CD4-positive, CD25-positive, alpha-beta regulatory T cell (primary cell): ENCODE measurements at places on chromosomes 11 and 22. TPM values are rescaled to one million over a fixed set of nuclear protein-coding genes. Genes with fewer than 3 reads are reported as not detected.

DNA sequence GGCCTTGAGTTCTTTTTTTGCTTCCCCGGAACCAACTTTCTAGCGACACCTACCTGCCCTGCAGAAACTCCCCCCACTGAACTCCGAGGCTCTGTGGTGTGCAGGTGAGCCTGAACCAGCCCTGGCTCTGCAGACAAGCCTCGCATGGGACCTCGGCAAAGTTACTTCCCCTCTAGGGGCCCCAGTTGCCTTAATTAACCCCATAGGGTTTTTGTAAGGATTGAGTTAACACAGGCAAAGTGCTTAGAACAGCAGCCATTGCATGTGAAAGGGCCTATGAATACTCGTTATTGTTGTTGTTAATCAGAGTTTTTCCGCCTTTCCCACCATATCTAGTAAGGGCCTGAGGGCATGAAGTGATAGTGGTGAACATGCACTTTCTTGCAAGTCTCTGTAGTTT, 12.6 kb upstream of the SYT13 start:
- no peaks in the 10 kb centered on the region for H3K36me3 ChIP-seq
- no peaks in the 10 kb centered on the region for H3K4me1 ChIP-seq
- H3K27me3 ChIP-seq: peaks cover 4% of the 10 kb centered on the region
- no peak overlapping the region for H3K27ac ChIP-seq
- H3K4me3 ChIP-seq: no peak overlapping the region
- no peak for DNase-seq

- H3K27me3 ChIP-seq: no peaks in the 10 kb centered on the region
- DNase-seq: peak; percentile 73
- H3K4me3 ChIP-seq: peak overlapping the region; percentile 16
- H3K27ac ChIP-seq: no peak overlapping the region
These were observed 59.8 kb downstream of the TMEM135 start for GRCh38 chr11:87097582-87097981.

The GVQW3 gene
- polyA plus RNA-seq: 1.9 TPM

DNA sequence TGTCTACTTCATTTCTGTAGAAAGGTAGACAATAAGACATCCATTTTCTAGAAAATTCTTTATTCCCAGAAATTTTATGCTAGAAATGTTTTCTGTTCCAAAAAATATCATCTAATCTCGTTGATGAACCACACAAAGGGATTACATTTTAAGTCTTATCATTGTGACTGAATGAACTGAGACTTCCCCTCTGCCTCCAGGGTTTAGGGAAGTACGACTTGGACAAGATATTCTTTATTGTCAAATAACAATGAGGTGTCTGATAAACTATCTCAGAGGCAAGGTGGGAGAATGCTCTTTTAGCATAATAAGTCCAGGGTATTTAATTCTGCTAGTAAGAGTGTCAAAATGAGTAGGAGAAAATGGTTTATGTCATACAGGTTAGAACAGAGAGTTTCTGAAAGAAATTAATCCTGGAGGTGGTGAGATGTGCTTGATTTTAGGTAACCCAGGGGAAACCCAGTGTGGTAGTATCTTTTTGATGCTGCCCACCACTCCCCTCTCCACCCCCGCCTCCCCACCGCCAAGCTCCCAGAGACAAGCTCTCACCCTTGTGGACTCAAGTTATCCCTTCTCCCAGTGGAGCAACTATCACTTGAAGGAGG, 100.6 kb downstream of the CD44 start:
- no peak overlapping the region for H3K4me3 ChIP-seq
- no peaks in the 10 kb centered on the region for H3K36me3 ChIP-seq
- DNase-seq: no peak
- H3K27ac ChIP-seq: no peak overlapping the region
- no peaks in the 10 kb centered on the region for H3K27me3 ChIP-seq

- no peak within 1 kb of the TSS for H3K27ac ChIP-seq
- H3K27me3 ChIP-seq: no peaks in the 10 kb centered on the region
- peaks cover 10% of the 10 kb centered on the region for H3K4me1 ChIP-seq
- H3K36me3 ChIP-seq: peaks cover 19% of the 10 kb centered on the region
- DNase-seq: peak; percentile 52
- peak within 1 kb of the TSS; percentile 19 for H3K4me3 ChIP-seq
These were observed at the start of gene MAPK8IP1 for GRCh38 chr11:45885274-45885920. Gene MAPK8IP1 (plus strand): TSS chr11:45885651. CDS start chr11:45885821, 170 bp downstream.

DNA sequence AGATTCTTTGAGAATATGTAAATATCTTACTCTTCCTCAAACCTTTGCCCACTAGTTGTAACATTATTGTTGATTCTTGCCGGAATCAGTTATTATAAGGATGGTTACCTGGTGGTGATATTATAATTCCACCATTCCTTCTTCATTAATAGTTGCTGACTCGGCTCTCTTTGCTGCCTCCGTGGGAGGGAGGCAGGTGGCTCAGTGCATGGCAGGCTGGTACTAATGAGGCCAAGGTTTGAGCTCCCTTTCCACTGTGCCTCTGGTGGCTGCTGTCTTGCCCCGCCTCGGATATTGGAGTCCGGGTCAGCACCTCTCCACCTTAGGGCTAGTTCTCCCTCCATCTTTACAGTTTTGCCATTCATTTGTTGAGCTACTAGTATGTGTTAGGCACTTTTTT, 12.7 kb downstream of the CD6 start:
- H3K36me3 ChIP-seq: peaks cover 22% of the 10 kb centered on the region
- peaks cover 99% of the 10 kb centered on the region for H3K4me1 ChIP-seq
- no peaks in the 10 kb centered on the region for H3K27me3 ChIP-seq
- DNase-seq: no peak
- H3K4me3 ChIP-seq: peak overlapping the region; percentile 73
- peak overlapping the region; percentile 89 for H3K27ac ChIP-seq

- H3K27me3 ChIP-seq: no peaks in the 10 kb centered on the region
- no peak overlapping the region for H3K27ac ChIP-seq
- DNase-seq: no peak
- no peaks in the 10 kb centered on the region for H3K4me1 ChIP-seq
- H3K36me3 ChIP-seq: peaks cover 50% of the 10 kb centered on the region
These were observed 17.2 kb downstream of the CBX7 start for GRCh38 chr22:39135092-39135896.

- H3K4me1 ChIP-seq: no peaks in the 10 kb centered on the region
- H3K27ac ChIP-seq: no peak overlapping the region
- no peak for DNase-seq
- no peak overlapping the region for H3K4me3 ChIP-seq
- H3K36me3 ChIP-seq: no peaks in the 10 kb centered on the region
- H3K27me3 ChIP-seq: no peaks in the 10 kb centered on the region
These were observed 176.5 kb upstream of the POU2AF2 start for GRCh38 chr11:111069066-111069465.

- H3K4me1 ChIP-seq: no peaks in the 10 kb centered on the region
- peaks cover 17% of the 10 kb centered on the region for H3K27me3 ChIP-seq
- no peak for DNase-seq
- H3K4me3 ChIP-seq: no peak overlapping the region
These were observed 16.6 kb upstream of the SCGB1D4 start for GRCh38 chr11:62315431-62315830.

GRCh38 chr11:2577031-2577990, 122.5 kb downstream of the KCNQ1OT1 start:
- no peak for DNase-seq
- no peak overlapping the region for H3K27ac ChIP-seq
- no peak overlapping the region for H3K4me3 ChIP-seq
- H3K27me3 ChIP-seq: no peaks in the 10 kb centered on the region
- no peaks in the 10 kb centered on the region for H3K4me1 ChIP-seq

DNA sequence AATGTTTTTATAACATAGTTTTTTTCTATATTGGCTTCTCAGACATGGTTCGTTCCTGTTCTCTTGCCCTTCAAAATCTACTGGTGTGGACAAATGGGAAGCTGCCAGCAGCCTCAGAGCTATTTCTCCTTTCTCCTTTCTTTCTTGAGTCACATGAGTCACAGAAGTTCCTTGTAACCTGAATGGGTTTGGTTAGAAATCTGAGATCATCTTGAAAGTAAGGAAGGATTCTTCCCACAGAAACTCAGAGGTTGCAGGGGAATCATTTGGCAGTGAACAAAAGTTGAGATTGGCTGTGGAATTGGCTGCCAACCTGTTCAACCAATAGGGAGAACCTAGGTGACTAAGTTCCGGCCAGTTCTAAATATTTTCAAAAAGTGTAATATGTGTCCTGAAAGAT, 12.5 kb downstream of the PLET1 start:
- H3K27ac ChIP-seq: no peak overlapping the region
- DNase-seq: no peak
- no peaks in the 10 kb centered on the region for H3K4me1 ChIP-seq
- no peaks in the 10 kb centered on the region for H3K27me3 ChIP-seq
- peaks cover 3% of the 10 kb centered on the region for H3K36me3 ChIP-seq
